ENCODE measurements at places on chromosomes 7 and 10.

DNA sequence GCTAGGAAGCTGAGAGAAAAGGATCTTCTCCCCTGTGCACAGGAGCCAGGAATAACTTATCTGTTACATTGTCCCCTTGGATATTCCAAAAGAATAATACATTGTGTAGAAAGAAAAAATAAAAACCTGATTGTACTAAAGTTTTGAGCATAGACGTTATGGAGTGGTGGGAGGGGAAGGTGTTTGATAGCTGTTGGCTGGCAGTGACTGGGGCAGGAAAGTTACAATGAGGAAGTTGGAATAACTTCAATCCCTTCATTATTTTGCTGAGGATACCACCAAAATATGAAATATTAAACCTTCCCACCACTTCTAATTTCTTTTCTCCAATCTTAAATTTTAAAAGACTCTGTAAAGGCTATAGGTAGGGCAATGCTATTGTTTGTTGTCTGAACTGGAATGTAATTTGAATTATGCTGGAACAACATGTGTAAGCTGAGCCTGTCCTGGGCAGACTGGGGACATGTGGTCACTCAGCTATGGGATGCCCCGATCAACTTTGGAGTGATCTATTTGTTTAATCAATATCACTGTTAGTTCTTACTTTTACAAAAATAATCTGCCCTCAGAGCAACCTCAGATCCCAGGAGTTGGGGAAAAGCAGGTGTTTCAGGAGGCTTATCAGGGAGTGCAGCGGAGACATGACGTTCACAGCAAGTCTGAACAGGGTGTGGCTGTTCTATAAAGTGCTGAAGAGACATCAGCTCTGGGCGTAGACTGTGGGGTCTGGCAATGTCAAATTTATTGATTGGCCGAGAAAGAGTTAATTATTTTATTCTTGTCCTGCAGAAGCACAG, 20.8 kb downstream of the CYP3A43 start:
- no peak for DNase-seq

DNA sequence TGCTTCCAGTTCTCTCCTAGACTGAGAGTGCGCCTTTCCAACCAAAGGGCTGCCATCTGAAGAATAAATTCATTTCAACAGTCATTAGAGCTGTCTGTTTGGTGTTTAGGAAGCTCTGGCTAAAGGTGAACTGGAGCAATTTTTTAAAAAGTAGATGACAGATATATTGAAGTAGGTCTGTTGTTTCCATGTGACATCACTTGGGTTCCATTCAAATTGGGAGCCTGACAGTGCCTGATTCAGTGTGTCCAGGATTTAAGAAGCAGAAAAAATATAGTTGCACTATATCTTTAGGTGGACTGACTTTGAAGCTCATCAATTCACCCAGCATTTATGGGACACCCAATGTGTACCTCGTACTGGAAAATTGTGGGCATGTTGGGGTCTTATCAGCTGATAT, 367.7 kb downstream of the BBS9 start:
- DNase-seq = no peak

- no peak for DNase-seq
Observed at GRCh38 chr7:45125193-45125904, 13.9 kb upstream of the TBRG4 start.

DNA sequence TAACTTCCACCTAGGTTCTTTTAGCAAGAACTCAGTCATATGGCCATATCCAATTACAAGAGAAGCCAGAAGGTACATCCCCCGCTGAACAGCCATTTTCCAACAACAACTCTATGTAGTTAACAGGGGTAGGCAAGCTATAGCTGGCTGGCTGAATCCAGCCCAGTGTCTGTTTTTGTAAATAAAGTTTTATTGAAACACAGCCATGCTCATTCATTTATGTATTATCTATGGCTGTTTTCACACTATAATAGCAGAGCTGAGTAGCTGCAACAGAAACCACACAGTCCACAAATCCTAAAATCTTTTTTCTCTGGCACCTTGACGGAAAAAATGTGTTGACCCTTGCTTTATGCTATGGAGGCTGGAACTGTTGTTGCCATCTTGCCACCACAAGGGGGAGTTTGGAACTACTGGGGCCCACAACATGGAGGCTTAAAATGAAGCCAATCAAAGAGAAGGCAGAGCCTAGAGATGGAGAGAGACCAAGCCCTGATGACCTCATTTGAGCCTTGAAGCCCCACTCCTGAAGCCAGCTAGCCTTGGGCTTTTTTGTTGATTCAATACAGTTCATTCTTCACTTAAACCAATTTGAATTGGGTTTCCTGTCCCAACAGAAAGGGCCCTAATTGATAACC, 33.3 kb upstream of the XPNPEP1 start:
- peak; percentile 34 for DNase-seq

- DNase-seq = no peak
Observed at GRCh38 chr7:12770227-12770975, 83.0 kb downstream of the ARL4A start.

DNA sequence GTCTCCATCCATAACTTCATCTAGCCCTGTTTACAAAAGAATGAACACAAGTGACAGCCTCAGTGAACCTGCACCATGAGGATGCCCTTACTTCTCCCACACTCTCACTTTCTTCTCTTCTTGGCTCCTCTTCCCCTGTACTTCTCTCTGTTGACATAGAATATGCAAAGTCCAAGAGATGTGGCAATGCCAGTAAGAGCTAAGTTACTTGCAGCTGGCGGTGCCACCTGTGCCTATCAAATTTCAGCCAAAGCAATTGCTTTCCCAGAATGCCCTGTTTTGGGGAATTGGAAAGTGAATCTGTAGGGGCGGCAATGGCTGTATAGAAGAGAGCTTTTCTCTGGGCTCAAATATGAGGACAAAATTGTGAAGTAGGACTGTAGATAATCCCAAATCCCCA, 557.8 kb downstream of the AUTS2 start:
- DNase-seq = no peak

DNA sequence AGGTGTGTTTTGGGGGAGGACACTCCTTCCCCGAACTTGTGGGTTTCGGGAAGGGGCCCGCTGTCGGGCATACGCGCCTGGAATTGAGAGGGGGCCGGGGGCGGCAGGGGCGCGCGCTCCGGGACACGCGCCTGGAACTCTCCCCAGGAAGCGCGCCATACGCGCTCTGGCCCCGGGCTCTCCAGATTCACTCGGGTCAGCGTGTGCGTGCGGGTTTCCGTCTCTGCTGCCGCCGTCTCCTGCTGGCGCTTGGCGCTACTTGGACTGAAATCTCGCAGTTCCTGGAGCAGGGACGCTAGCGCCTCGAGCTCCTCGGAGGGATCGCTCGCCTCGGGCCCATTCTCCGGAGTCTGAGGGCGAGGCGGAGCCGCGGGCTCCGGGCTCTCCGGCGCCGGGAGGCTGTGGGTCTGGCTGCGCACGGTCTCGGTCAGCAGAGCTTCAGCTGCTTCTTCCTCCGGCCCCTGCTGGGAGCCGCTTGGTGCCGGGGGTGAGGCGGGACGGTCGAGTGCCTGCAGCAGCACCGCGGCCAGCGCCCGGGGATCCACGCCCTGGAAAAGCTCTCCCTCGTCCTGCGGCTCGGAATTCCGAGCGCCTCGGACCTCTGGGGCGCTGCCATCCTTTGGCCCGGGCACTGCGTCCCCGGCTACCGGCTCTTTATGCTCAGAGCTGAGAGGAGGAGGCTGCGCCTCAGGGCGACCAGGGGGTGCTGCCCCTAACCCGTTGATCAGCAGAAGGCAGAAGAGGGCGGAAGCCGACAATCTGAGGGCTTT, 1.1 kb downstream of the VGF start:
- DNase-seq = no peak

- no peak for DNase-seq
Observed at GRCh38 chr10:74249865-74250264, 98.8 kb downstream of the ADK start.

GRCh38 chr7:40983111-40983510, 719.8 kb downstream of the INHBA start:
- DNase-seq = no peak

DNA sequence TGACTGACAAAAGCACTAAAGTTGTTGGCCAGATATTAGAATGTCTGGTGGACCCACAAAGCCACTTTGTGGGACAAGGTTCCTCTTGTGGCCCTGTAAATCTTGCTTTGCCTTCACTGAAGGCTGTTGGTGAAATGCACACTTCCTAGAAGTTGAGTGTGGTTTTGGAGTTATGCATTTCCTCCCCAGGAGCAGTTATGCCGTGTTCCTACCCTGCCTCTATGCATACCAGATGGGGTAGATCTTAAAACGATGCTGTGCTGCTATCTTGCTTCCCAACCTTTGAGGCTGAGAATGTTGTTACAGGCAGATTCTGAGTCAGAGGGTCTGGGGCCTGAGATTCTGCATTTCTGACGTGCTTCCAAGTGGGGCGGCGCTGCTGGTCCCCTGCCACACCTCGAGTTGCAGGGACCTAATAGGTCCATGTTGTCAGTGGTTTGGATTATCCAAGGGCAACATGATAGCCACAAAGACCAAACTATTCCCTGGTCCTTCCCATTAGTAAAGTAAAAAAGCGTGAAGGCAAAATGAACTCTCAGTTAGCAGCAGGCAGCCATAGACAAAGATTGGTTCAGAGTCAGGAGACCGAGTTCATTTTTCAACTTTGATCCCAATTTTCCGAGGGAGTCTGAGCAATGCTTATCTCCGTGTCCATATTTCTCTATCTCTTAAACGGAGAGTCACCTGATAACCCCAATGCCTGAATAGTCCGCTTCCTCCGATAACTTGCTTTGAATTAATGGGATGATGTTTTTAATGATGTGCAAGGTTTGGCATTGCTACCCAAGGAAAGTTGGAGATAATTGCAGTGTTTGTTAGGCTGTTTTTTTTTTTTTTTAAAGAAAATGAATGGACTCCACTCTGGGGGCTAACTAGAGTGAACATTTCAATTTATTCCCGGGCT, 55.8 kb downstream of the CDHR3 start:
- no peak for DNase-seq

- DNase-seq = no peak
Observed at GRCh38 chr7:131927770-131928423, 371.5 kb upstream of the PODXL start.

DNA sequence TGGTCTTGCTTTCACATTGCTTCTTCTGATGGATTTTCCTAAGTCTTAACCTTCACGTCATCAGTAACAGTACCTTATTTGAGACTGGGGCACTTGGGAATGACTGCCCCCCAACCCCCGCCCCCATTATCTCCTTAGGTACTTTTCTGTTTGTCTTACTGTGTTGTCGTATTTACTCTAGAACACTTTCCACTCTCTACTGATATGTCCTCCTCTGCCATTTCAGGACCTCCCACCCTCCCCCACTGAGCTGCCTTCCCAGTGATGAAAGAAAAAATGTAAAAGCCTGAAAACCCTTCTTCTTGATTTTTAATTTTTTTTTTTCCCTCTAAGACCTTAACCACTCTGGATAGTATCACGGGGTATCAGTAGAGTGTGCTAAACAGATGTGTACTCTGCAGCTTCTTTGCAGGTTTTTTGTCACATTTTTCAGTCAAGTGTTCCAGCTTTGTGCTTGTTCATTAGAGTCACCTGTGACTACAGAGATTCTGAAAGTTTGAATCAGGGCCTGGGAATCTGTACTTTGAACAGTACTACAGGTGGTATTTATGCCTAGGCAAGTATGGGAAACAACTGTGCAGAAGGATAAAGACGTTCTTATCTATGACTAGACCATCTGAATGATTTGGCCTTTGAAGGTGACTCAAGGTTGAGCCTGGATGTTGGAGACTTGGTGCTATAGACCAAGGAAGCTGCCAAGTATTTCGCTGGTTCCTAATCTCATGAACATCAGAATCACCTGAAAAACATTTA, 8.3 kb downstream of the CALU start:
- no peak for DNase-seq

DNA sequence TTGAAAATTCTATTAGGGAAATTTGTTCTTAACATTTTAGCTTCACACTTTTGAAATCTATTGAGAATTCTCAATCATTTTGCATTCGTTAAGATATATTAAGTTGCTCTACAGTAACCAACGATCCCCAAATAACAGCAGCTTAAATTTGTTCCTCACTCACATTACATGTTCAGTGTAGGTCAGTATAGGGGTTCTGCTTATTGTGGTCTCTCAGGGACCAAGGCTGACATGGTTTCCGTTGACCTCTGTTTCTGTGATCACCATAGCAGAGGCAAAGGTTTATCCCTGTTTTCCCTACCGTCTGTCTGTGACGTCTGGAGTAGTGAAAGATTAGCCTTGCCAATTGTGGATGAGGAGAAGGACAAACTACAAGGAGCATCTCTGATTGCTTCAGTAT, 235.0 kb upstream of the CSTF2T start:
- no peak for DNase-seq

- DNase-seq = no peak
Observed at GRCh38 chr7:3482147-3482921, 181.3 kb downstream of the SDK1 start.

DNA sequence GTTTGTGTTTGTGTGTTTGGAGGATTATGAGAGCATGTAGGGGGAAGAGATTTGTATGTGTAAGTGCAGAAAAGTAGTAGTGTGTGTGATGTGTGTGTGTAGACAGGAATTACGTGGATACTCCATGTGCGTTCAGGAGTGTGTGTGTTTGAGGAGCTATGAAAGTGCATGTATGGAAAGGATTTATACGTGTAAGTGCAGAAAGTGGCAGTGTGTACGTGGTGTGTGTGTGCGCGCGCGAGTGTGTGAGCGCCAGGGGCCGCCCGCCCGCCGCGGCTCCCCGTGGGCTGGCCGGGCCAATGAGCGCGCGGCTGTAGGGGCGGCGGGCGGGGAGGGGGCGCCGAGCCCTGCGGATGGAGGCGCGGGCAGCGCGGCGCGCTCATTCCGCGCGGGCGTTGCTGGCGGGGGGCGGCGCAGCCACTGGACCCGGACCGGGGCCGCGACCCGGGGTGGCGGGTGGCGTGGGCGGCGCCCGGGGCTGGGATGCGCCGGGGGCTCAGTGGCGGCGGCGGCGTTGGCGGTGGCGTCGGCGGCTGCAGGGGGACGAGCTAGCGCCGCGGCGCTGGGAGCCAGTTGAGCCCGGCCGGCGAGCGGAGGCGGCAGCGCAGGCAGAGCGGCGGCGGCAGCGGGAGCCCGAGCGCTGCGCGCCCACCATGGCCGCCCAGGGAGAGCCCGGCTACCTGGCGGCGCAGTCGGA, at the start of gene BICC1:
Gene BICC1 (plus strand): TSS at position 382 of the 697 bp plus-strand sequence. CDS start 272 bp downstream, at position 654.
- no peak for DNase-seq

- no peak for DNase-seq
Observed at GRCh38 chr7:121484089-121484763, 88.1 kb upstream of the FAM3C start.

DNA sequence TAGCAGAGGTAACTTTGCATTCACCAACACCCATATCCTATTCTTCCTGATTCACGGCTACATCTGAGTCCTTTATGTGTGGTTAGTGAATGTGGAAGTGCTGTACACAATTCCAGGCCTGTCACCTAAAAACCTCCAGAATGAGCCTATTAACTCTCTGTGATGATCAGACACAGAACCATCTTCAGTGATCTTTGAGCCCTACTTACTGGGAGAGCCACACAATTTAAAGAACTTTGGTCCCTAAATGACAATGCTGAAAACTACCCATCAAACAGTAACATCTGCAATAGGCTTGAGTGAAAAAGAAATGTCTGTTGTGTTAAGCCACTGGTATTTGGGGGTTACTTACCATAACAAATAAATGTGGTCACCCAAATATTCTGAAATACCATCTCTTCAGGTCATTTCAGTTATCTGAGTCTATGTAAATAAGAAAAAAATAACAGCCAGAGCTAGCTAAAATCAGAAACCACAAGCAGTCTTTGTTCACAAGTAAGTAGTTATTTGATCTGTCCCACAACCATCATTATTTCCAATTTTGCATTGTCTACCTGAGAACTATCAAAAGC, 145.7 kb downstream of the HGF start:
- no peak for DNase-seq

- no peak for DNase-seq
Observed at GRCh38 chr7:141014125-141014523, 628 bp downstream of the MRPS33 start.
